ENCODE measurements at places on chromosomes 5 and 9. TPM values are rescaled to one million over a fixed set of nuclear protein-coding genes. Genes with fewer than 3 reads are reported as not detected.

- no peak for DNase-seq
- H3K36me3 ChIP-seq = peaks cover 4% of the 10 kb centered on the region
- no peak overlapping the region for H3K4me3 ChIP-seq
- H3K27me3 ChIP-seq = no peaks in the 10 kb centered on the region
- no peaks in the 10 kb centered on the region for H3K4me1 ChIP-seq
- no peak overlapping the region for H3K27ac ChIP-seq
Measured at GRCh38 chr5:108320231-108320630, 61.7 kb downstream of the FBXL17 start.

DNA sequence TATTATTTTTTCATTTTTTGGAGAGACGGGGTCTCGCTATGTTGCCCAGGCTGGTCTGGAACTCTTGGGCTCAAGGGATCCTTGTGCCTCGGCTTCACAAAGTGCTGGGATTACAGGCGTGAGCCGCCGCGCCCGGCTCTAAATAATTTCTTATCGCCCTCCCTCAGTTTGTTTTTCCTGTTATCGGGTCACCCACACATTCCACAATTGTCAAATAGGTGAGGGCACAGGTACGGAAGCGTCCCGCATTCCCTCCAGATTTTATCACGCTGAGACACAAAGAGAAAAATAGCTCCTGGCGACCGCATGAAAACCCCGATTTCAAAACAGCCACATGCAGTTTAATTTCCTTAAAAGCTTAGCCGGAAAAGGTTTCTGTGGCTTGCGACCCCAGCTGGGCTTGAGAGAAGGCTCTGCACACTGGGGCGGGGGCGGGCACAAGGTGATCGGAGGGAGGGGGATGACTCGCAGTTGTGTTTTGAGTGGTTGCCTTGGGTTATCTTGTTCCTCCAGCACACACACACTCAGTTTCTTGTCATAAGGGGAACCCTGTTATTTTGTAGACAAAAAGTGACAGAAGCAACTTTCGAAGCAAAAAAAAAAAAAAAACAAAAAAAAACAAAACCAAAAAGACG lies 717 bp upstream of the IQGAP2 start:
- DNase-seq = peak; percentile 77
- peak overlapping the region; percentile 69 for H3K4me3 ChIP-seq
- H3K27ac ChIP-seq = peak overlapping the region; percentile 76
- no peaks in the 10 kb centered on the region for H3K36me3 ChIP-seq

- no peak overlapping the region for H3K27ac ChIP-seq
- no peaks in the 10 kb centered on the region for H3K27me3 ChIP-seq
- no peak overlapping the region for H3K4me3 ChIP-seq
- no peaks in the 10 kb centered on the region for H3K36me3 ChIP-seq
- peaks cover 4% of the 10 kb centered on the region for H3K4me1 ChIP-seq
Measured at GRCh38 chr5:160448886-160449285, 27.2 kb downstream of the PTTG1 start.

DNA sequence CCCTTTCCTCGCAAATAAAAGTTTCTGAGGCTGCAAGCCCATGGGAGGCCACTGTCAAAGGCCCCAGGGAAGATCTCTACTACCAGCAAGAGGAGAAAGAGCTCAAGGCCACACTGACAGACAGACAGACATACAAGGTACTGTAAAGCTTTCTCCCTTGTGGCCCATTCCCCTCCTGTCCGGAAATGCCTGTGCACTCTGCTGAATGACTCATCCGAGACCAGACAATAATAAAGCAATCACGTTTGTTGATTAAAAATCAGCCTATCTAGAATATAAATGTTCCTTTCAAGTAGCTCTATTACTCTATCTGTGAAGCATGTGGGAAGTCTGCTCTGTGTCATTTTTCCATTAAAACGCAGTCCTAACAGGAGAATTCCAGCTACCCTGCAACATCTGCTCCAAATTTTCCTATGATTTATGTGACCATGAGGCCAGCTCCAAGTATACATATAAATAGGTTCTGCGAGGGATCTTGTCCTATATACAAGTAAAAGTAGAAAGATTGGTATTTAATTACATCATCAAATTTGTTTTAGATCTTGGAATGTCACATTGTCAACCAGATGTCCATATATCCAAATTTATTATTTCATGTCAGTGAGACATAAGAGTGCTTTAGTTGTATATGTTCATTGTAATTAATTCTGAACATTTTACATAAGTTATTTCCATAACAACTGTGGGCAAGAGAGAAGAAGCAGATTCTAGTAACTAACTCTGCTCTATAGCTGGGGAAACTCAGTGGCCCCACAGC lies 34.7 kb upstream of the TGFBI start:
- H3K4me3 ChIP-seq = no peak overlapping the region
- no peak overlapping the region for H3K27ac ChIP-seq
- no peaks in the 10 kb centered on the region for H3K36me3 ChIP-seq
- no peak for DNase-seq
- H3K4me1 ChIP-seq = no peaks in the 10 kb centered on the region
- H3K27me3 ChIP-seq = no peaks in the 10 kb centered on the region

CDH6 gene
- total RNA-seq = 9.4 TPM

Measured in upper lobe of right lung (tissue), 1 donor.